CD4-positive, alpha-beta T cell treated with Interleukin-15 for 4 hours (primary cell): ENCODE measurements at places on chromosomes 13 and 19.

- DNase-seq: no peak
Measured at GRCh38 chr19:51541458-51542357, 10.2 kb upstream of the SIGLEC6 start.

- no peak for DNase-seq
Measured at GRCh38 chr19:55146705-55147273, 2.2 kb downstream of the TNNT1 start.

DNA sequence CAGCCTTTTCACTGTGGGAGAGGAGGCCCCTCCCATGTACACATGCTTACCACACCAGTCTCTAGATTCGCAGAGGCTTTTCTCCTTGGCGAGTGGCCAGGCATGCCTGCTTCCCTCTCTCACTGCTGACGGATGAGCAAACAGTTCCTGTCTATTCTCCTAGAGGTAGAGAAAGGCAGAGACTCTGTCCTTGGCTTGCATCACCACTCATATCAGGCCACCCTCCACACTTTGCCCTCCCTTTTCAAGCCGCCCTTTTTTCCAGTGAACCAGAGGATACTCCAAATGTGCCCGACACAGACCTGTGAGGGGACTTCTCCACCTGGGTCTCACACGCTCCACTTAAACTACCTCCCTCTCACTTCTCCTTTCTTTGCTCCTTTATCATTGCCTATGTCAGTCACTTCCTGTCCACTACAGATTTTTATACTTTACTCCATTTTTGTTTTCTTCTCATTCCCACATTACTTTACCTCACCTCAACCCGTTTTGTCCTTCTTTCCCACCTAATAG lies 284.6 kb downstream of the DNAJC15 start:
- no peak for DNase-seq

DNA sequence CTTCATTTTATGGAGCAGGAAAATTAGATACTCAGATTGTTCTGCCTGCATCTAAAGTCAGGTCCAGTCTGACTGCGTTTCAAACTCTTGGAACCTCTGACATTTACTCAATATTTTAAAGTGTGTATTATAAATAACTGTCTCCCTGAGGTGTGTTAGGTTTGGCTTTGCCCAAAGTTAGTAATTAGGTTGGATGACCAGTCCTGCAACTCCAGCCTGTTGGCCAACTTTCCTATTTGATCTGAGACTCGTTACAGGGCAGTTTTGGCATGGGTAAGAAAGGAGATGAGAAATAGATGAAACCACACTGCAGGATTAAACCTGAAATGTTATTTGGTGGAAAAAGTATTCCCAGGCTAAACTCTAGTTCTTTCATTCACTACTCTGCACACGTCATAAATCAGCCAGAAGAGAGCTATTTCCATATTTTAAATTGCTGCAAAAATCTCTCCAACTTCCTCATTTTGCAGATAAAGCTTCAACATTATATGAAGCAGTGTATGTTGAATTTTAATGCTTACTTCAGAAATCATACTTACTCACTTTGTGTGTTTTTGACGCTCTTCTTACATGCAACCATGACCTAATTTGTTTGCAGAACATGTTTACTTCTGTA lies 357.1 kb downstream of the DCT start:
- DNase-seq: no peak

GRCh38 chr13:66335626-66336025 lies 894.5 kb downstream of the PCDH9 start:
- DNase-seq: no peak

DNA sequence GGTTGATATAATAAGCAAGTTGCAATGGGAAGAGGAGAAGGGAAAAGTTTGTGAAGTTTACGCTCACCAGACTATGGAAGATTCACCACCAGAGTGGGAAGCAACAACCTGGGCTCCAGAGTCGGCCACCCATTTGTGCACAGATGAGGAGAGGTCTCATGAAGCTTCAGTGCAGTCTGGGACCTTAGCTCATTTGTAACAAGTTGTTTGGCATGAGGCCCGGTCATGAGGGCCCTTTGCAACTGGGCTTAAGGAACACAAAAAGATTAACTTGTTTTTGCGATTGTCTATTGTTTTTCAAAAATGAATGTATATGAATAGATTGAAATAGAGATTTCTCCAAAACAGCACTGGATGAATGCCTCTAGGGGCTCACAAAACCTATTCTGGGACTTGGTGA lies 94.2 kb downstream of the ZNF737 start:
- DNase-seq: no peak

DNA sequence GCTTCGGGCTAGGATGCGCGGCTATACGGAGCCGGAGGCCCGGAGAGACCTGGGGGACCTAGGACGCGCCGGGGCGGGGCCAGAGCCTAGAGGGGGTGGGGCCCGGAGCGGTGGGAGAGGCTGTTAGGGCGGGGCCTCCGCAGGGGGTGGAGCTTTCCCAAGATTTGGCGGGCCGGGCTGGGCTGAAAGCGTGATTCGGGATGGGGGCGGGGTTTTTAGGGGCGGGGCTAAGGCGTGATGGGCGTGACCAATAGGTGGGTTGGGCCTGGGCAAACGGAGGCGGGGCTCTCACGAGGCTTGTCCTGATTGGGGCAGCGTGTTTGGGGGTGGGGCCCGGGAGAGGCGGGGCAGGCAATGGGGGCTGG lies 439 bp downstream of the RAB11B start:
- peak; percentile 90 for DNase-seq

- DNase-seq: no peak
Measured at GRCh38 chr13:91238036-91238435, 109.5 kb upstream of the MIR17HG start.

GRCh38 chr13:23848019-23848418 lies 41.2 kb downstream of the MIPEP start:
- DNase-seq: no peak

GRCh38 chr19:18044825-18045304 lies 36.9 kb downstream of the ARRDC2 start:
- peak; percentile 84 for DNase-seq

GRCh38 chr13:110168999-110169933 lies 137.7 kb downstream of the COL4A1 start:
- no peak for DNase-seq

GRCh38 chr13:35781036-35782000 lies 304.8 kb upstream of the MAB21L1 start:
- DNase-seq: no peak

GRCh38 chr13:29914581-29914980 lies 64.2 kb upstream of the UBL3 start:
- no peak for DNase-seq

- DNase-seq: no peak
Measured at GRCh38 chr13:28475916-28476725, 18.8 kb downstream of the FLT1 start.

DNA sequence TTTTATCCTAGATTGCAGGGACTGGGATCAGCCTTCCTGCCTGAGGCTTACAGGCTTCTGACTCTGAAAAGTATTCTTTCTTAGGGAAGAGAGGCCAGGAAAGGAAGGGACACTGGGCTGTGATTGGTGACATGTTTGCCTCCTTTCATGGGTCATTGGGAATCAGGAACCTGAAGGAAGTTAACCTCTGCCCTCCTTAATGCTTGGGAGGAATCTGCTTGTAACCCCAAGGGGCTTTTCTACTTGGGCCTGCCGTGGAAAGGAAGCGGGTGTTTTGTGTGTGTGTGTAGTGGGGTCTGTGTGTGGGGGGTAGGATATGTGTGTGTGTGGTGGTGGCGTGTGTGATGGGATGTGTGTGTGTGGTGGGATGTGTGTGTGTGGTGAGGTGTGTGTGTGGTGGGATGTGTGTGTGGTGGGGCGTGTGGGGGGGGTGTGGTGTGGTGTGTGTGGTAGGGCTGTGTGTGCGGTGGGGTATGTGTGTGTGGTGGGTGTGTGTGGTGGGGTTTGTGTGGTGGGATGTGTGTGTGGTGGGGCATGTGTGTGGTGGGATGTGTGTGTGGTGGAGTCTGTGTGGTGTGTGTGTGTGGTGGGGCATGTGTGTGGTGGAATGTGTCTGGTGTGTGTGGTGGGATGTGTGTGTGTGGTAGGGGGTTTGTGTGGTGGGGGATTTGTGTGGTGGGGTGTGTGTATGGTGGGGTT lies 41.3 kb upstream of the NPAS1 start:
- DNase-seq: no peak

- DNase-seq: no peak
Measured at GRCh38 chr19:33257828-33258227, 32.2 kb upstream of the SLC7A10 start.
